ENCODE measurements at places on chromosomes 5 and 9.

DNA sequence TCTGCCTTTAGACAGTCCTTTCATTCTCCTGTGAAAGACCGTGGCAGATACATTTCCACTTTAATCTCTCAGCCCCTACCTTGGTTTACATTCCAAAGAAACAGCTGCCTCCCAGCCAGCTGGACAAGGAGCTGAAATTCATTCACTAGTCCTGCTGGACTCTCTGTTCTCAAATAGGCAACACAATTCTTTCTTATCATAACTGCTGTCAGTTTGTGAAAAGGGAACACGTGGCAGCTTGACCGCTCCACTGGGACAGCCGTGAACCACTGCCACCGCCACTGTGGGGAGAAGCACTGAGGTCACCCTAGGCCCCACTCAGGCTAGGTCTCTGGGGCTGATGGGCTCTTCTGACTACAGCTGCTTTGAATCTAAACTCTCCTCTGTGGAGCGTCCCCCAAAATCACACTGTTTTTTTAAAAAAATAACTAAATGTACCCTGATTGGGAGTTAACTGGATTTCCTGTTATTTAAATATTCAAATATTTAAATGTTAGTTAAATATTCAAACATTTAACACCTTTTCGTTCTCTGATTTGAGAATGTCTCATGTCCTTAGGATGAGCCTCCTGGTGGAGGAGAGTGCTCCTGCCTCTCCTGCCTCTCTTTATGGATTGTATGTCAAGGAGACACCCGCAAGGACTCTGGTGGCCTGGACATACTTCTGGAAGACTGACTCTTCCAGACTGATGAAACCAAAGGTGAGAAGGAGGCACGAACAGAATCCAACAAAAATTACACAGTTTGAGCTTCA, 120.1 kb downstream of the BOD1 start:
- H3K4me3 ChIP-seq = no peak overlapping the region
- H3K27me3 ChIP-seq = peaks cover 4% of the 10 kb centered on the region
- no peak for DNase-seq
- no peaks in the 10 kb centered on the region for H3K4me1 ChIP-seq
- H3K36me3 ChIP-seq = no peaks in the 10 kb centered on the region
- H3K27ac ChIP-seq = no peak overlapping the region

DNA sequence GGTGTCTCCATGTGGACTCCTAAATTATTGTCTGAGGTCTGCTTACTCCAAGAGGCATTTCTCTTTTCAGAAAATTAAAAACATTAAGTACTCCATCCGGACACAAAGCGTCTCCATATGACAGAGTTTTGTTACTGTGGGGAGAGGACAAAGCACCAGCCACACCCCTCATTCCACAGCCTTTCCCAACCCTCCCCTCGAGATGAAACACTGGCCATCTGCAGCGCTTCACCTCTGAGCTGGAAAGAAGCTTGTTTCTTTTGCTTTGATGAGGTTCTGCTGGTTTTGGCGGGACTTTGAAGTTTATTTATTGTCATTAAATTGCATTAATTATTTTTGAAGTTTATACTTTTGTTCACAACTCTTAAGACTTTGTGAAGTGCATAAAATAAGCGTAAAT, 27.6 kb upstream of the NKD2 start:
- H3K27me3 ChIP-seq = no peaks in the 10 kb centered on the region
- no peak overlapping the region for H3K27ac ChIP-seq
- H3K4me1 ChIP-seq = no peaks in the 10 kb centered on the region

GRCh38 chr9:97176206-97176605, 131.3 kb upstream of the CCDC180 start:
- no peak for DNase-seq
- H3K4me1 ChIP-seq = no peaks in the 10 kb centered on the region
- H3K4me3 ChIP-seq = no peak overlapping the region
- H3K36me3 ChIP-seq = no peaks in the 10 kb centered on the region
- H3K27ac ChIP-seq = no peak overlapping the region
- no peaks in the 10 kb centered on the region for H3K27me3 ChIP-seq

DNA sequence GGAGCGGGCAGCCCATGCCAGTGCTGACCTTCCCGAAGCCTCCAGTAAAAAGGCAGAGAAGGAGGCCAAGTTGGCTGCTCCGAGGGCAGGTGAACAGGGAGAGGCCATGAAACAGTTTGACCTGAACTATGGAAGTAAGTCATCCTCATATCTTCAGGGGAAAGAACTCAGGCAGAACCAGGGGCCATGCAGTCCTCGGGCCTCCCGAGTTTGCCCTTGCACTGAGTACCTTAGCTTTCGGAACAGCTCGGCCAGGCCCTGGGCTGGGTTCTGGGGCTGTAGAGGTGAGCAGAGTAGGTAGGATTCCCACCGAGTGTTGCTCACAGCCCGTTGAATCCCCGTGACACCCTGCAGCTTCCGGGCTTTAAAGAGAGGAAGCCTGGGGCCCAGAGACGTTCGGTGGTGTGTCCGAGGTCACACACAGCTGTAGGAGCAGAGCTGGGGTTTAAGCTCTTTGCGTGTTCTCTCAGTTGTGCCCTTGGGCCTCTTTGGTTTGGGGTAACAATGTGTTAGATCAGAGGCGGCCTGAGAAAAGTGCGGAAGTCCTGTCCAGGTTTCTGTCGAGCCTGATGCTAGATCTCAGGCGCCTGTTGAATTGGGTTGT, 24.8 kb upstream of the POMT1 start:
- H3K36me3 ChIP-seq = peaks cover 62% of the 10 kb centered on the region
- H3K27ac ChIP-seq = no peak overlapping the region
- no peak for DNase-seq
- no peak overlapping the region for H3K4me3 ChIP-seq
- H3K4me1 ChIP-seq = peaks cover 4% of the 10 kb centered on the region
